Renal cortex interstitium (tissue), 15 donors: ENCODE measurements at places on chromosomes 16 and 17. TPM values are rescaled to one million over a fixed set of nuclear protein-coding genes. Genes with fewer than 3 reads are reported as not detected.

The HES7 gene
- polyA plus RNA-seq = not detected

DNA sequence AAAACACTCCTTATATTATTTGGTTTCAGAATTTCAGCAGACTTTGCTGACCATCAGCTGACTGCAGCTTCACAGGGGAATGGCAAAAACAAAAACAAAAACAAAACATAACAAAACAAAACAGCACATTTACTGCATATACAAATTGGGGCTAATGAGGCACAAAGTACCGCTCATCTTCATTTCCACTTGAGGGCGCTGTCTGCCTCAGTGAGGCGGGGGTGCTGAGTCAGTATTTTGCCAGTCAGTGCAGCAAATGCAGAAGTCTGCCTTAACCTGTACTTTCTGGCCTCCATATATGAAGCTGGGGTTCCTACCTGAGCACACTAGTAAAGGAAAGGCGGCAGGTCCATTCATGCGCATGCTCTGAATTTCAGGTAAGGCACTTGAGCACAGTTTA is 13.5 kb upstream of the DYNLRB2 start:
- DNase-seq = no peak

GRCh38 chr16:67283039-67283825 is 3.9 kb downstream of the PLEKHG4 start:
- DNase-seq = no peak

The TBC1D3I gene
- polyA plus RNA-seq = 0.92 TPM

DNA sequence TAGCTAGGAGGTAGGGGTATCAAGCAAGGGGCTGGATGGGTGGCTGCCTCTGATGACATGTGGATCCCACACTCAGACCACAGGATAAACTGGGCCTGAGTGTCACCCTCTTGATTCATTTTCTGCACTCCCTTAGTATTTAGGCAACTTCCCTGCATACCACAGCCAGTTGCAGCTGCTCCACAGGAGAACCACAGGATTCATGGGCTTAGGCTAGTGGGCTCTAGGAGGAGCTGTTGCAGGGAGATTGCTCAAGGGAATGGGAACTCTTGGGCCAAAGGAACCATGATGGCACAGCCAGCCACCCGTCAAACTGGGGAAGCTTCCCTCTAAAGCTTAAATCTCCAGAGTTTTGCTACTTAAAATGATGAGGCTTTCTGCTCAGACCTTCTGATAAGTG is 269.7 kb upstream of the ASIC2 start:
- DNase-seq = no peak

GRCh38 chr16:86961171-86961601 is 356.0 kb downstream of the C16orf95 start:
- DNase-seq = no peak

The DRC3 gene
- 14.7 TPM for polyA plus RNA-seq

DNA sequence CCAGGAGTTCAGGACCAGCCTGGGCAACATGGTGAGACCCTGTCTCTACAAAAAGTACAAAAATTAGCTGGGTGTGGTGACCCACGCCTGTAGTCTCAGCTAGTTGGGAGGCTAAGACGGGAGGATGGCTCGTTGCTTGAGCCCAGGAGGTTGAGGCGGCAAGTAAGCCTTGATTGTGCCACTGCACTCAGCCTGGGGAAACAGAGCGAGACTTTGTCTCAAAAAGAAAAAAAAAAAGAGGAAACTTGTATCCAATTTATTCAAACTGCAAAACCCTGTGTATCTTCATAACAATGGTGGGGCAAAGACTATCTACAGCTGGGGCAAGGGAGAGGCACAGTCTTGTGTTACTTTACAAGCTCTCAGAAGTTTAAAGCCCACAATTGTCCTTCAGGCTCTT is 21.5 kb downstream of the GRB7 start:
- DNase-seq = no peak

DNA sequence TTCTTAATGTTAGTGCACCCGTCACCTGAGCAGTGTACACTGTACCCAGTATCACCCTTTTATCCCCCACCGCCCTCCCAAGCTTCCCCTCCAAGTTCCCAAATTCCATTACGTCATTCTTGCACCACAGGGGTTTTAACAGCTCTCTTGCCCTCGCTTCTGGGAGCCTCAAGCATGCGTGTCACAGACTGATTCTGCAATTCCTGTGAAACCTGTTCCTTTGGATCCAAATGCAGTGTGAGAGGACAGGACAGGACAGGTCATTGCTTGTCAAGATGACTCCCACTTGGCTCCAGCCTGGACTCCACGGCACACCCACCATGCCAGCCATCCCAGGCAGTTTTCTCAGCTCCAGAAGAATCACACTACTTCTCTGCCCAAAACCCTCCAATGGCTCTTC is 44.1 kb downstream of the CYB5D2 start:
- DNase-seq = no peak

GRCh38 chr17:32518646-32519227 is 31.9 kb downstream of the CDK5R1 start:
- DNase-seq = no peak

DNA sequence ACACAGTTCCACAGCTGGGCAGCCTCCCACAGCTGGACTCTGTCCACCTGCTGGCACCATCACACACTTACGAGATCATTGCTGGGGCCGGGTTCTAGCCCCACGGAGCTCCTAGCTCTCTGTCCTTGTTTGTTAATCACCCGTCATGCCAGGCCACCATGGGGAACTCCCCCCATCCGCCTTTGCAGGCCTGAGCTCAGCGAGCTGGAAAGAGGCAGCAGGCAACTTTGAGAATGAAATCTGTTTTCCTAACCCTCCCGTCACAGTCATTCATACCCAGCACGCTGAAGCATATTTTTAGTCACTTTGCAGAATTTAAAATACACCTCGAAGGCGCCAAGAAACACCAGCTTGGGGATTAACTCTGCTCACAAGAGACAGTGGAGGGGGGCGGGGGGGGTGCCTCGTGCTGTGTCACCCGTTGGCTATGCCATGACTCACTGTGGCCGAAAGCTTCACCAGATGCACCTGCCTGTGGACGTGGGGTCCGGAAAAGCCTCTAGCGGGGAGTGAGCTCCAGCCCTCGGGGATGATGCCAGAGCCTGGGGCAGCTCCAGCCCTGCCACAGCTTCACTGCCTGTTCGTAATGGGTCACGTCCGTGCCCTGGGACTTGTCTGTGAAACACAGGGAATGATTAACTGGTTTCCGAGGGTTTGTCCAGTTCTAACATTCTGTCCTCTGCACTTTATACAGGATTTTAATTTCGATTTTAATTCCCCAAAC is 1.4 kb upstream of the SPNS2 start:
- no peak for DNase-seq

- no peak for DNase-seq
Measured at GRCh38 chr16:67249178-67250044, 632 bp downstream of the SLC9A5 start.

- no peak for DNase-seq
Measured at GRCh38 chr17:350706-351448, 1.7 kb downstream of the RPH3AL start.
